ENCODE measurements at places on chromosomes 6 and 20.

GRCh38 chr20:23039885-23040508 lies 4.9 kb downstream of the SSTR4 start:
- DNase-seq = no peak

DNA sequence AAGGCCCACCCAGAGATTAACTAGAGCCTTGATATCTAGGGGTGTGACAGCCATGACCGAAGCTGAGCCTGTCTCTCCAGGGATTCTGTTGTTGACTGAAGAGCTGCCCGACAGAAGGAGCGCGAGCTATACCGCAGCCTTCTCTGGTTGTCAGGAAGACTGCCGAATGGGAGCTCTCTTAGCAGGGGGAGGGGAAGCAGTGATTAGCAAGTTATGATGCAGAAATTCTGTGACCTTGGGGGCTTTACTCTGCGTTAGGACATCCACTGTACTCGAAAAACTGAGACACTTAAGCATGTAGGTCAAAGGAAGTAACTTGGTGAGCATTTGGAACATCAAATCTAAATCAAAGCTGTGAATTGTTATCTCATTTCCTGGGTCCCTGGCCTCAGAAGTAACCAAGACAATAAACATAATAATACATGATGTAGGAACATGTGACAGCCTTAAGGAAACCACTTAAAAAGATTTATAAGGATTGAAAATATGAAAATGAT lies 84.7 kb downstream of the MAP3K4 start:
- DNase-seq = no peak

- DNase-seq = peak; percentile 72
Measured at GRCh38 chr6:30915591-30915946, 1.5 kb downstream of the VARS2 start.

GRCh38 chr6:1636971-1637871 lies 27.5 kb downstream of the FOXC1 start:
- no peak for DNase-seq

GRCh38 chr6:5466281-5467136 lies 205.2 kb downstream of the FARS2 start:
- no peak for DNase-seq

All from HuH-7.5 (cell line).